ENCODE measurements at places on chromosomes 4 and X.

DNA sequence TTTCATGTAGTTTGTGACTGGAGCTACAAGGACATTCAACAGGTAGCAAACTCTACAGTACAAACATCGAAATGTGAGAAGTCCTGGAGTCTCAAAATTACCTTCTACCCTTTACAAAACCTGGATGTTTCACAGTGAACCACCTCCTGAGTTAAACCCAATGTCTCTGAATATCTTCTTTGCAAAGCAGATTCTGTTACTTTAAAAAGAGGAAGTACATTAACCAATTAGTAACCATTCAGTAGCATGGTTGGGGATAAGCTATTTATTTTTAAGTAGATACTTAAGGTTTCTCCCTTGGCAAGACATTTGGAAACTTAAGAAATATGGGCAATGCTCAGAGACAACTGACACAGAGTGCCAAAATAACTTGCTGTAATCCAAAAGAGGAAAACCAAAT, 371.9 kb upstream of the NWD2 start:
- DNase-seq, result no peak

GRCh38 chr4:76182463-76182862, 31.2 kb downstream of the SCARB2 start:
- no peak for DNase-seq

- no peak for DNase-seq
These were observed 124.3 kb downstream of the ANTXR2 start for GRCh38 chr4:79948739-79949138.

- no peak for DNase-seq
These were observed 172.5 kb downstream of the RAP1GDS1 start for GRCh38 chr4:98433691-98434090.

GRCh38 chr4:114890773-114891172, 222.6 kb downstream of the NDST4 start:
- DNase-seq, result no peak

DNA sequence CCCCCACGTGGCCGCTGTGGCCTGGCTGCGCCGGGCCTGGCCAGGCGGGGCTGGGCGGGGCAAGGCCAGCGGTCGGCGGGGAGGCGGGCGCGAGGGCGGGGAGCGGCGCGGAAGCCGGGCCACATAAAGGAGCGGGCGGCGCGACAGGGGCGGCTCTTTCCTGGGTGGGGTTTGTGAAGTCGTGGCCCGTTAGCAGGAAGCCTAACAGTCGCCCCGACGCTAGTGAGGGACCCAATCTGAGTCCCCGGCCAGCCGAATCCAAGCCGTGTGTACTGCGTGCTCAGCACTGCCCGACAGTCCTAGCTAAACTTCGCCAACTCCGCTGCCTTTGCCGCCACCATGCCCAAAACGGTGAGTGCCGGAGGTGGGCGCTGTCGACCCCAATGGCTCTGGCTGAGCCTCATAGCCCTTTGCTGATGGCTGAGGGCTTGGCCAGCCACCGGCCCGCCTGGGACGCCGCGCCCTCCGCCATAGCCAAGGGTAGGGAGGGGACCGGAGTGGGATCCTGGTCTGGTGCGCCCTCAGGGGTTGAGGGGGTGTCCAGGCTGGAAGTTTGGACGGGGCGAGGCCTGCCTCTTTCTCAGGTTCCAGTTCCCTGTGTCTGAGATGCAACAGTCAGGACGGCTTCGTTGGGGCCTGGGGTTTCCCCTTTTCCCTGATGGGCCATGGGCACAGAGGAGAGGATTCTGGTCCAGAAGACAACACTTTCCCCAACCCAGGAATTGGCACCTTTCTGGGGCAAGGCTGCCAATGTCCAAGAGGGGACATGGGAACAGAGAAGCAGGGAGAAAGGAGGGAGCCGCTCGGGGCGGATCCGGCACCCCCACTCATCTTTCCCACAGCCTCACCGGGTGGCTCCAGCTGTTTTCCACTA, at the start of gene MSN:
Gene MSN, plus strand, starts transcription at position 152 of the 874 bp plus-strand sequence. Its CDS starts 188 bp downstream, at position 340.
- peak; percentile 62 for DNase-seq

DNA sequence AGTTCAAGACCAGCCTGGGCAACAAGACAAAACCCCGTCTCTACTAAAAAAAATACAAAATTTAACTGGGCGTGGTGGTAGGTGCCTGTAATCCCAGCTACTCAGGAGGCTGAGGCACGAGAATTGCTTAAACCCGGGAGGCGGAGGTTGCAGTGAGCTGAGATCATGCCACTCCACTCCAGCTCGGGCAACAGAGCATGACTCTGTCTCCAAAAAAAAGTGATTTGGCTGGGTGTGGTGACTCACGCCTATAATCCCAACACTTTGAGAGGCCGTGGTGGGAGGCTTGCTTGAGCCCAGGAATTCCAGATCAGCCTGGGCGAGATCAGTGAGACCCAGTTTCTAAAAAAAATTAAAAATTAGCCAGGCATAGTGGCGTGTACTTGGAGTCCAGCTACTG, 4.1 kb downstream of the OPHN1 start:
- DNase-seq, result no peak

GRCh38 chrX:431056-431455, 44.3 kb upstream of the PPP2R3B start:
- DNase-seq, result no peak

DNA sequence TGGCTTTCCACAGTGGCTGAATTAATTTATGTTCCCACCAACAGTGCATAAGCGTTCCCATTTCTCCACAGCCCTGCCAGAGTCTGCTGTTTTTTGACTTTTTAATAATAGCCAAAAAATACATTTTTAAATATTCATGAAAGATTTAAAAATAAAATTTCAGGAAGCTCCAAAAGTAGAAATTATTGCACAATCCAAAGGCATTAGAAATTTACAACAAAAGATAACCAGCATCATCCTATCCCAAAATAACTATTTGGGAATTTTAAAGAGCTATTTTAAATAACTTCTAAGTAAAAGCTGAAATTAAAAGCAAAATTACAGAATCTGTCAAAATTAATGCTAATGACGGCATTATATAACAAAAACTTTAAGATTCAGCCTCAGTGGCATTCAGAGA, 131.5 kb downstream of the QDPR start:
- no peak for DNase-seq

DNA sequence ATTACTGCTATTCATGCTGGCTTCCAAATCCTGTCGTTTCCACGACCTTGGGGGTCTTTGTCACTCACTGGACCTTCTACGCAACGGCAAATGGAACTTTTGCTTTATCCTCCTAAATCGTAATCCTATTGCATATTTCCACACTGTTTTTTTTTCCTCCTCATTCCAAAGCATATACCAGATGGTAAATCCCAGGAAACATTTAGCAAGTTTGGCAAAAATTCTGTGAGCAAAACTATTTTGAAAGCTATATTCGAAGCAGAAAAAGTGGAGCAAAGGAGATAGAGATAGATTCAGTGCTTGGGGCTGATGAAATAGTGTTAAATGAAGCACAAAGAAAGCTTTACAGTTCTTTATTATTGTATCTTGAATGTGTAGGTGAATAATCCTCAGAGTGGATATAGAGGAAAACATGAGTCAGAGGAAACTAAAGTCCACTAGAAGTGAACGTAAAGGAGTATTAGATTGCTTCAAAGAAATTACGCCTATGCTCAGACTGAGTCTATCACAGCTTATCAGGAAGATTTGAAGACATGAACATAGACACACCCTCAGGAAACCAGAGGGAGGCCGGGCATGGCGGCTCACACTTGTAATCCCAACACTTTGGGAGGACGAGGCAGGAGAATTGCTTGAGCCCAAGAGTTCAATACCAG, 50.2 kb upstream of the FAM9A start:
- DNase-seq, result no peak

DNA sequence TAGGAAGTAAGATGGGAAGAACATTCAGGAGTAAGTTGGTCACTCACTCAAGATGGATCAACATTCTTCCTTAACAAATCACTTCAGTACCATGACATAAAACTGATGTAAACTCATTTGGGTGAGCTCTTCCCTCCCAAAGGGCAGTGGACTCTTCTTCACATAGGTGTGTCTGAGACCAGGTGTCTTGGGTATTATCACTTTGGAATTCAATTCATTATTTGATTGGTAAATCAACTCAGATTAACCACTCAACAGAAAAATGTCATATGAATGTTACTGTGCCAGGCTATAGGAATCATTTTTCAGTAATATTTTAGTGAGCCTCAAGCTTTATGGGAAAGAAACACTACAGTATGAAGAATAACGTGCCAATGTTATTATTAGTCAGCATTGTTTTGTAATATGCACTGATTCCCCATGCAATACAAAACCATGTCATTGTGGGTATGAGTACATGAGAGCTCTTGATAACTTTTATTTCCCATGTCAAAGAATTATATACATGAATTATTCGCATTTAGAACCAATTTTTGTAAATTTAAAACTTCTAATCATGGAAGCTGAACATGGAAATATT, 58.6 kb upstream of the ETNPPL start:
- DNase-seq, result no peak

- no peak for DNase-seq
These were observed 243.0 kb downstream of the PALLD start for GRCh38 chr4:168739886-168740285.

GRCh38 chr4:39662683-39663082, 24.0 kb upstream of the SMIM14 start:
- DNase-seq, result no peak

GRCh38 chr4:67250131-67250896, 295.0 kb downstream of the CENPC start:
- DNase-seq, result no peak

DNA sequence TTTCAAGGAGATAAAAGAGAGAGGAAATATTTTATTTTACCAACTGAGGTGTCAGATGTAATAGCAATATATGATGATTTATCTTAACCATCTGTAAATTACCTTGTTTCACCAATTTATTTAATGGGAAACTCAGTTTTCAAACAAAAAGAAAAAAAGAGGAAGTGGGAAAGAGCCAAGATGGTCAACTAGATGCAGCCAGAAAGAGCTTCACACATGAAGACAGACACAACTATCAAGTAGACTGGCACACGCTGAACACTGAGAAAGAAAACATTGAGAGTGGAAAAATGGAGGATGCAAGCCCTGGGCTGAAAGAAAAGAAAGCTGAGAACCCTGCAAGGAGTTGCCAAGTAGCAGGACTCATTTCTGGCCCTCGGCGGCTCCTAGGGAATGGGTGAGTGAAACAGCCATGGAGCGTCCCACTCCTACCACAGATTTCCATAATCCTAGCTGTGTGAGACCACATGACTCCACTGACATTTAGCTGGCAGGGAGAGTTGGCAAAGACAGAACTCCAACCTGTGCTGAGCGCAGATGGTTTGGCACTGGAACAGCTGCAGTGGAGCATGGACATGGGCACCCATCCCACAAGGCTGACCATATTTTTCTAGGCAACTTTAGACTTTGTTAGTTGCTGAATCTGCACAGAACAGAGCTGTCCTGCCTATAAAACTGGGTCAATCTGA, 409.3 kb downstream of the FAM47B start:
- DNase-seq, result no peak

- no peak for DNase-seq
These were observed 43.5 kb upstream of the DDX60 start for GRCh38 chr4:168362025-168362401.

GRCh38 chr4:22417408-22417807, 98.5 kb downstream of the ADGRA3 start:
- no peak for DNase-seq

DNA sequence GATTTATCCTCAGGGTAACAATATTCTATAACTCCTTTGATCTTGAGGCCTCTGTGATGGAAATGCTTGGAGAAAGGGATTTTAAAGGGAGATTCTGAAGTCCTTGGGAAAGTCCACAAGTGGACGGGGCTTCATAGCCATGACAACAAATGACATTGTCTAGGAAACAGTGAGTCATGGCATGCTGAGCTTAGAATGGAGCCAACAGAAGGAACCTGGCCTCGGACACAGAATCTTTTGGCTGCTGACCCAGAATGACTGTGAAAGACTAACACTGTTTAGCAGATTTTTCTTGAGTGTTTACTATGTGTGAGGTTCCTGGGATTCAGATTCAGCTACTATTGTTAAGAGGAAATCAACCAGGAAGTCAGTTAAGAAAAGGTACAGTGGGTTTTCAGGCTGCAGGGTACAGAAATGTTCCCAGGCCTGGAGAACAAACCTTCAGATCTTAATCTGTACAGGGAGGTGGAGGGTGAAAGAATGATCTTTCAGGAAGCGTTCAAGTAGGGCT, 18.1 kb upstream of the CXCL2 start:
- peak; percentile 97 for DNase-seq

- DNase-seq, result no peak
These were observed 18.7 kb downstream of the SEPSECS start for GRCh38 chr4:25141592-25141991.

GRCh38 chr4:183602557-183603027, 56.4 kb downstream of the RWDD4 start:
- peak; percentile 37 for DNase-seq

- no peak for DNase-seq
These were observed 464.7 kb upstream of the FAM47C start for GRCh38 chrX:36543499-36543898.

GRCh38 chrX:41828826-41829225, 94.5 kb downstream of the CASK start:
- no peak for DNase-seq

DNA sequence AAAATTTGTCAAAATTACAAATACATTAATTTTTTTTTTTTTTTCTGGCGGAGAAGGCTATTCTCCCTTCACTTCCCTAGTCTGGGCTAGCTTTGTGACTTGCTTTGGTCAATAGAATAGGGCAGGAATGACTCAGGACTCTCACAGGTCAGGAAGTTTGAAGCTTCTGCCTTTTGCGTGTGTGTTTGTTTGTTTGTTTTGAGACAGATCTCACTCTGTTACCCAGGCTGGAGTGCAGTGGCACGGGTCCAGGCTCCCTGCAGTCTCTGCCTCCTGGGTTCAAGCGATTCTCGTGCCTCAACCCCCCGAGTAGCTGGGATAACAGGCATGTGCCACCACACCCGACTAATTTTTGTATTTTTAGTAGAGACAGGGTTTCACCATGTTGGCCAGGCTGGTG, 55.9 kb upstream of the USP9X start:
- DNase-seq, result no peak

- DNase-seq, result no peak
These were observed 41.1 kb downstream of the AFF2 start for GRCh38 chrX:148541584-148541940.

DNA sequence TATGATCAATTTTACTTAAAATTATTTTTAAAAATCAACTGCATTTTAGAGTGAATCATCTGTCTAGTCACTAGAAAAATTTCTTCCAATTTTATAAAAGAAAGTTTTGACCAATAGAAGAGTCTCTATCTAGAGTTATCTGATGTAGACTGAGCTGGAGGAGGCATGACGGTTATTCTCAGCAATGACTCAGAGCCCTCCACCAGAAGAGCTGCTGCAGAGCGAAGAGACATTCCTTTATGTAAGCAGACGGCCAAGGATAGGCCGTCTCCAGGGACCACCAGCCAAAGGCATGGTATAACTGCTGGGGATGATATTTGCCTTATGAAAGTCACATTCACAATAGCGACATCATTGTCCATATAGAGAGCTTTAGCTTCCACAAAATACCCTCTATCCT, 23.0 kb downstream of the LDB2 start:
- DNase-seq, result no peak

DNA sequence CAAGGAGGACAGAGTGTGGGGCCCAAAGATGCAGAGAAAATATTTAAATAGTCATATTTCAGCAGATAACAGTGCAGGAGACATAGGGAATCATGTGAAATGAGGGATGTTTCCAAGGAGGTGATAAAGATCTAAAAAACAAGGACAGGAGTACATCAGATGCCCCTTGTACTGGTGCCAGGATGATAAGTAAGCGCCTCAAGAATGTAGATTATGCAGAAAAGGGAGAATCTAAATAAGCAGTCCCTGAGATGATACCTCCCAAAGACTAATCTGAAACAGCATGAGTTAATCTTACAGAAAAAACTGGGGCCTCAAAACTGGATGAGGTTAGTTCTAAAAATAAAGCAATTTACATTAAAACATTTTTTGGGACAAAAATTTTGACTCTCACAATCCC, 136.1 kb upstream of the WDFY3 start:
- DNase-seq, result no peak

GRCh38 chr4:8480221-8480620, 39.6 kb downstream of the TRMT44 start:
- no peak for DNase-seq

Measured in cardiac muscle cell (in vitro differentiated cells and primary cell).